ENCODE measurements at places on chromosomes 12 and 14. TPM values are rescaled to one million over a fixed set of nuclear protein-coding genes. Genes with fewer than 3 reads are reported as not detected.
A peak's percentile ranks its signal among the peaks of the same experiment; 100 is the strongest.

SDSL gene
- total RNA-seq: 5.7 TPM

DHH gene
- 1.5 TPM for total RNA-seq

TSPAN11 gene
- 1.4 TPM for total RNA-seq

SERPINA12 gene
- total RNA-seq: not detected

LTBP2 gene
- 58.2 TPM for total RNA-seq

DNA sequence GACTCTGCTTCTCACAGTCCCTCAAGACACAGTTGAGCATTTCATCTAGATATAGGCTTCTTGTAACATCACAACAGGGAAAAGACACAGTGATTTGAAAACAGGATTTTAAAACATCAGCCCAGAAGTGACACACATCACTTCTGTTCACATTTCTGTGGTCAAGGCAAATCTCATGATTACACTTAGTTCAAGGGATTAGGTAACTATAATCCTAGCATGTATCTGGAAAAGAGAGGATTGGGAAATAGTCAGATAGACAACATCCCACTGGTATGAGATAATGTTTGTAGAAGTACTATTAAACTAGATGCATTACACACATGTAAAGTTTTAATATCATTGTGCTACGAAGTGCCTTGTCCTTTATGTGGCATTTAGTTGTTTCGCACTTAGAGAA lies 252.6 kb upstream of the PRKD1 start:
- no peak for DNase-seq

- peak; percentile 9 for DNase-seq
Measured at GRCh38 chr14:105100910-105101309, 35.7 kb upstream of the GPR132 start.

DNA sequence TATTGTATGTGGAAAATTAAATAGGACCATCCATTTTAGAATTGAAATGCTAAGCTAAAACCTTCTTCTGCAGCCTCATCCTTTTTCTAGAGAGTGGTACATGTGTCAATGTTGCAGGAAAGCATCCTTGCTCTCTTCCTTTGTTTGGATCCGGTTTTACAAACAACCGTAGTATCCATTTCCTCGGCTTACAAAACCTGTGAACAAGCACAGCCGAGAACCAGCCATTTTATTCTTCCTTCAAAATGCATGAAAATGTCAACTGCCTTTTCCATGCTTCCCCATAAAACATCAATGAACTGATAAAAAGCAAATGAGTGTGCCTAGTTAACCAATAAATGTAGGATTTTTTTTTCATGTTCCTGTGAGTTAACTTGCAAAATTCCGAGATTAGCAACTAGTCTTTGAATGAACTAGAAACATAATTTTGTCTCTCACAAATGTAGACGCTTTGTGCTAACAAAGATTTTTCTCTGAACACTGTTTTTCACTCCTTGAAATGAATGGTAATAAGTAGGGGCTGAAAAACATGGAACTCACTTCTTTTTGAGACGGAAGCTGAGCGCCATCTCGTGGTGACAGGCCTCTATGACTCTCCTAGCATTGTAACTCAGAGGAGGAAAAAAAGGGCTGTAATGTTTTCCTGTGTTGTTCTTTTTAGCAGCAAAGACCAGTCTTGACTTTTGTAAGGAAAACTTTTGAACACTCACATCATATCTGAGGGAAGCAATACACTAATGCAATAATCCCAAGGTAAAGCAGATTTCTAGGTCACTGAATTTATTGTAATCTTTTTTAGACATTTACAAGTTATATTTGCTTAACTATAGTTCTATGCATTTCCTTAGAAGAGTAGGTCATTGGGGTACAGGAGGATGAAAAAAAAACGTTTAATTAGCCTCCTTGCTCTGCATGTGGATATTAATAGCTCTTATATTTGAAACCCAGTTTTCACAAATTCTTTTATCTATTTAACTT lies 157.4 kb upstream of the FOXG1 start:
- DNase-seq: no peak

GRCh38 chr12:110436231-110436630 lies 13.9 kb downstream of the ARPC3 start:
- no peak for DNase-seq

DNA sequence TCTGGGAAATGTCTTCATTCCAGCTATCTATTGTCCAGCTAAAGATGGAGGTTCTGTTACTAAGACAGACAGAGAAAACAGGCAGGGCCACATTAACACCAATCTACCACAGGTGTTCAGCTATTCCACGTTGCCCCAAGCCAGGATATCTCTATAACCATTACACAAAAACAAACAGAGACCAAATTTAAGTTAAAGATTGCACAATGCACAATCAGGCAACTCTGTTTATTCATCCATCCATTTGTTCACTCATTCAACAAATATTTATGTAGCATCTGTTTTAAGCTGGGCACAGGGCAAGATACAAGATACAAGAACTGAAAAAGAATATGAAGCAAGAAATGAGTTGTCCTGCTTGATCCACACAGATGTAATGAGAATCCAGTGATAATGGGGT lies 629.0 kb downstream of the MED13L start:
- DNase-seq: no peak

- DNase-seq: no peak
Measured at GRCh38 chr12:65596514-65597091, 227.7 kb upstream of the HMGA2 start.

DNA sequence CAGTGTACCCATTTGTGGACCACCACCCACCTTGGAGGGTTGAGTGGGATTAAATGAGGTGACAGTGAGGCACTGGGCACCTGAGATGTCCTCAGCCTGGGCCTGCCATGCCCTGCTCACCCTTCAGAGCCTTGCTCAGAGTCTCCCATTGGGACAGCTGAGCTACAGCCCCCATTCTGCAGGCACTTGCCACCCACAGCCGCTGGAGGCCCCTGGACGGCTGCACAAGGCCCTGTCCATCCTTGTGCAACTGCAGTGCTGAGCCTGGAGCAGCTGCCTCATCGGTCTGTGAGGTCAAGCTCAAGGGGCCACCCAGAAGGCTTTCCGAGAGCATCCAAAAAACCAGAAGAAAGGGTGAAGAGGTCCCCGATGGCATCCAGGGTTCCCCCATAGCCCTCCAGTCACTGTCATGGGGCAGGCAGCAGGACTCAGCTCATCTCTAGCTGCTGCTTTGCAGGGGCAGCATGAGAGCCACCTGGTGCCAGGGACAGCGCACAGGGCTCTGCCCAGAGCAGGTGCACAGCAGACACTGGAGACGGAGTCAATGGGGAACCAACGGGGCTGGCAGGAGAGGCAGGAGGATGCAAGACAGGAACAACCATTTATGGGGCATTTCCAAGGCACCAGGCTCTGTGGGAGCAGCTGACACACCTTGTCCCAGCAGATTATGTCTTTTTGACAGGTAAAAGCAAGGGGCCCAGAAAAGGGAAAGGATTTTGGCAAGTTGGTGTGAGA lies 84.6 kb downstream of the ARL6IP4 start:
- DNase-seq: no peak

- no peak for DNase-seq
Measured at GRCh38 chr12:32891526-32891925, 5.1 kb downstream of the PKP2 start.
